Breast epithelium (tissue), 4 donors: ENCODE measurements at places on chromosomes 11 and 22. TPM values are rescaled to one million over a fixed set of nuclear protein-coding genes. Genes with fewer than 3 reads are reported as not detected.
A peak's percentile ranks its signal among the peaks of the same experiment; 100 is the strongest.

GRCh38 chr11:65502555-65503367 lies 3.9 kb downstream of the MALAT1 start:
- H3K27me3 ChIP-seq: no peaks in the 10 kb centered on the region
- peak overlapping the region; percentile 95 for H3K27ac ChIP-seq
- H3K36me3 ChIP-seq: no peaks in the 10 kb centered on the region
- H3K4me3 ChIP-seq: peak overlapping the region; percentile 91
- peak; percentile 42 for DNase-seq

DNA sequence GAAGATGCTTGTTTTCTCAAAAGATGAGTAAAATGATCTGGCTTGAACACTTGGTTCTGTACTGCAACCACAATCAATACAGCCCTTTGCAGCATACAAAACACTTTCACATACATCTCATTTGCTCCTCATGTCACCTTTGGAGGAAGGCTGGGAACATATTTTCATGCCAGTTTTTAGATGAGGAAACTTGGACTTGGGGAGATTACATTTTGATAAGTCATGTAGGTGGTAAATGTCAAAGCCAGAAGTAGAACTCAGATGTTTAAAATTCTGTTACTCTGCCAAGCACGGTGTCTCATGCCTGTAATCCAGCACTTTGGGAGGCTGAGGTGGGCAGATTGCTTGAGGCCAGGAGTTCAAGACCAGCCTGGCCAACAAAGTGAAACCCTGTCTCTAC lies 121.8 kb downstream of the MICAL2 start:
- DNase-seq: no peak
- H3K4me1 ChIP-seq: no peaks in the 10 kb centered on the region
- H3K27me3 ChIP-seq: no peaks in the 10 kb centered on the region
- H3K4me3 ChIP-seq: no peak overlapping the region
- H3K36me3 ChIP-seq: no peaks in the 10 kb centered on the region

- H3K27ac ChIP-seq: no peak overlapping the region
- DNase-seq: no peak
- H3K4me1 ChIP-seq: no peaks in the 10 kb centered on the region
Measured at GRCh38 chr22:23250056-23250784, 69.9 kb downstream of the BCR start.

DNA sequence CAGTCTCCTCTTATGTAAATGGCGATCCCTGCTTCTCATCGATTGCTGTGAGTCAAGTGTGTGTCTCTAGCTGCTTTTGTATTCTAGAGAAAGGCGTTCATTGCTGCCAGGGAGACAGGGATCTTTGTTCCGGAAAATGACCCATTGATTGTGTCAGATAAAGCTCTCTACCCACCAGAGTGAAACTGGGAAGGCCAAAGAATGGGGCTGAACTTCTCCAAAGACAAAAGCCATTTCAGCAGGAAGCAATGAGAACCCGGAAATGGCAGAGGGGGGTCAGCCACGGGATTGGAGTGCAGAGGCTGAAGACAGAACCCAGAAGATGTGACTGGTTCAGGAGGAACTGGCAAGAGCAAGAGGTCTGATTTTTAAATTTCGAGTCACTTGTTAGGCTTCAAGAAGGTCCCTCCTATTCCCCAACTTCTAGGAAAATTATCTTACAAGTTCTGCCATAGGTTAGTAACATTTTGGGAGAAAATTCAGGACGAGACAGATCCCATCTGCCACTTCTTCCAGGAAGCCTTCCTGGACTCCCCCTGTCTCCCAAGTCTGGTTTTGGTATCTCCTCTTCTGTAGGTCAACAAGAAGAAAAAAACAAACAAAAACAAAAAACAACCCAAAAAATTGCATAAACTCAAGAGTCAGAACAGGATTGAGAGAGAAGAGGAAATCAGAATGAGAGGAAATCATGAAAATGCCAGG lies 110.6 kb downstream of the NECTIN1 start:
- H3K27me3 ChIP-seq: no peaks in the 10 kb centered on the region
- no peak for DNase-seq
- H3K27ac ChIP-seq: no peak overlapping the region
- no peak overlapping the region for H3K4me3 ChIP-seq
- no peaks in the 10 kb centered on the region for H3K4me1 ChIP-seq
- no peaks in the 10 kb centered on the region for H3K36me3 ChIP-seq

DNA sequence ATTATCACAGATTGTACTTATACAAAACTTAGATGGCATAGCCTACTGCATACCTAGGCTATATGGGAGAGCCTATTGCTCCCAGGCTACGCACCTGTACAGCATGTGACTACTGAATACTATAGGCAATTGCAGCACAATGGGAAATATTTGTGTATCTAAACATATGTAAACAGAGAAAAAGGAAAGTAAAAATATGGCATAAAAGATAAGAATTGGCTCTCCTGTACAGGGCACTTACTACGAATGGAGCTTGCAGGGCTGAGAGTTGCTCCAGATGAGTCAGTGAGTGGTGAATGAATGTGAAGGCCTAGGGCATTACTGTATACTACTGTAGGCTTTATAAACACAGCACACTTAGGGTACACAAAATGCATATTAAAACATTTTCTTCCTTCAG lies 13.2 kb downstream of the APOL6 start:
- DNase-seq: no peak
- H3K27ac ChIP-seq: no peak overlapping the region
- H3K4me3 ChIP-seq: no peak overlapping the region
- no peaks in the 10 kb centered on the region for H3K4me1 ChIP-seq
- H3K27me3 ChIP-seq: no peaks in the 10 kb centered on the region
- peaks cover 1% of the 10 kb centered on the region for H3K36me3 ChIP-seq

GRCh38 chr11:17384002-17384511 lies 4.4 kb downstream of the KCNJ11 start:
- H3K36me3 ChIP-seq: no peaks in the 10 kb centered on the region
- no peak for DNase-seq
- no peak overlapping the region for H3K4me3 ChIP-seq
- H3K27me3 ChIP-seq: no peaks in the 10 kb centered on the region
- H3K27ac ChIP-seq: no peak overlapping the region

GRCh38 chr11:17600316-17601255 lies 53.5 kb downstream of the OTOG start:
- no peak overlapping the region for H3K27ac ChIP-seq
- H3K36me3 ChIP-seq: no peaks in the 10 kb centered on the region
- H3K4me3 ChIP-seq: no peak overlapping the region
- H3K27me3 ChIP-seq: no peaks in the 10 kb centered on the region
- DNase-seq: peak; percentile 12

DNA sequence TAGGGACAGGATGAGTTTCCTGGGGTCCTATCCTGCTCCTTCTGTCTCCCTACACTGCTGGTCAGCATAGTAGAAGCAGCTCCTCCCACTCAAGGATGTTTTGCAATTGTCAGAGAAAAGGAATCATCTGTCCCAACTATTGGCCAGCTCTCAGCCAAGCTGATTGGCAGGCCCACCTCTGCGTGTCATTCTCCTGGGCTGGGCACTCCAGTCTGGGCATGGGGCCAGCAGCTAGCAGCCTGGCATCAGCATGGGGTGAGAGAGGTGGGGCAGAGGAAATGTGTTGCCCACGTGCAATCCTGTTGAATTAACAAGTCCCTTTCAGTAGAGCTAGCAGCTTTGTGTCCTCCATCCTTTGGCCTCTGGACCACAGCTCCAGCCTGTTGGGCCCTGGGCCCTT lies 14.1 kb downstream of the ANKK1 start:
- no peaks in the 10 kb centered on the region for H3K4me1 ChIP-seq
- no peaks in the 10 kb centered on the region for H3K27me3 ChIP-seq
- H3K4me3 ChIP-seq: no peak overlapping the region
- H3K36me3 ChIP-seq: no peaks in the 10 kb centered on the region
- H3K27ac ChIP-seq: peak overlapping the region; percentile 44
- peak; percentile 94 for DNase-seq

GRCh38 chr22:41401781-41402648 lies 20.3 kb downstream of the TEF start:
- peak overlapping the region; percentile 7 for H3K27ac ChIP-seq
- no peaks in the 10 kb centered on the region for H3K27me3 ChIP-seq
- H3K36me3 ChIP-seq: peaks cover under 1% of the 10 kb centered on the region
- DNase-seq: no peak
- no peak overlapping the region for H3K4me3 ChIP-seq

DNA sequence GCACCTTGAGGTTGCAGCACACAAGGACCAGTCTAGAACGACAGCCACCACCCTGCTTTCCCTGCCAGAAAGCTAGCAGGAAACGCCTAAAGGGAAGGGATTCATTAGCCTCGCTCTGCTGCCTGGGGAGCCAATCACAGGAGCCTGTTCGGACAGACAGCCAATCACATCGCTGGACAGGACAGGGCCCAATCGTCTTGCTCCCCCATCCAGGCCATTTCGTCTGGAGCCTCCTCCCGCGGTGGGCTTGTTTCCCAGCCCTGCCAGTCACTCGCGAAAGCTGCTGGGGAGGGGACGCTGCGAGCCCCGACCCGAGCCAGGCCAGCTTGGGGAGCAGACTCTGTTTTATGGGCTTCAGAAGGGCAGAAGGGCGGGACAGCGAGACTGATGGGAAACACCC lies 79.8 kb upstream of the NCAM1 start:
- H3K27ac ChIP-seq: peak overlapping the region; percentile 29
- no peaks in the 10 kb centered on the region for H3K4me1 ChIP-seq

GRCh38 chr11:76251226-76251575 lies 44.9 kb upstream of the WNT11 start:
- no peak for DNase-seq
- no peaks in the 10 kb centered on the region for H3K27me3 ChIP-seq
- H3K4me1 ChIP-seq: no peaks in the 10 kb centered on the region
- H3K36me3 ChIP-seq: no peaks in the 10 kb centered on the region
- no peak overlapping the region for H3K27ac ChIP-seq
- no peak overlapping the region for H3K4me3 ChIP-seq

GRCh38 chr11:79078456-79078855 lies 362.4 kb downstream of the TENM4 start:
- no peak overlapping the region for H3K27ac ChIP-seq
- H3K27me3 ChIP-seq: no peaks in the 10 kb centered on the region
- no peaks in the 10 kb centered on the region for H3K36me3 ChIP-seq

DNA sequence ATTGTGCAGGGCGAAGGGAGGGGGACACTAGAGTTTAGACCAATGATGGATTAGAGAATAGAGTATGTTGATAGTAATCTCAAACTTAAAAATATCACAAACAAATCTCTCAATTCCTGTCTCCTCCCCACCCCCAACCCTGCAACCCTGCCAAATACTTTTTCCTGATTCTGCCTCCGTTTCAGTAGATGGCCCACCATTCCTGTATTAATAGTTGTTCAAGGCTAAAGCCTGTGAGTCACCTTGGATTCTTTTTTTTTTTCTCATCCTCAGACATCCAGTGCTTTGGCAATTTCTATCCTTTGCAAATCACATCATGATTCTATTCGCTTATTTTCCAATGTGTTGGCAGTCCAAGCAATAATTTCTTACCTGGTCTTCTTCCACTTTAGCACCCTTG lies 207.9 kb downstream of the DYNC2H1 start:
- H3K36me3 ChIP-seq: peaks cover 5% of the 10 kb centered on the region
- DNase-seq: no peak
- no peak overlapping the region for H3K4me3 ChIP-seq

DNA sequence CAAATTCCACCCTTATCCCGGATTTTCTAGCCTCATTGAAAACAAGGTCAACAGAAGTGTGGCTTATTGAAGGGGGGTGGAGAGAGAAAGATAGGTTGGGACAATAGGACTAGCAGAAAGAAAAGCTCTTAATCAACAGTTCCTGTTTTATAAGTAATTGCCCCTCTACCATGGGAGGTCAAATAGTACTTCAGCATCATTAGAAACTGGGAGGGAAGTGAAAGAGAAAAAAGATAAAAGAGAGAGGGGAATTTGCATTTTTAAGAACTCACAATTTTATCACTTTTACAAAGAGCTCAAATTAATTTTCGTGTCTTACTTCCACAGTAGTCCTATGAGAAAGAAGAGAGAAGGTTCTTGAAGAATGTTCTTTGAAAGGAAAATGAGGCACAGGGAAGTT lies 89.2 kb downstream of the AMOTL1 start:
- no peak overlapping the region for H3K4me3 ChIP-seq
- no peaks in the 10 kb centered on the region for H3K36me3 ChIP-seq
- no peaks in the 10 kb centered on the region for H3K4me1 ChIP-seq

- no peaks in the 10 kb centered on the region for H3K36me3 ChIP-seq
- no peaks in the 10 kb centered on the region for H3K27me3 ChIP-seq
- DNase-seq: no peak
Measured at GRCh38 chr11:29612423-29612822, 404.4 kb downstream of the KCNA4 start.

DNA sequence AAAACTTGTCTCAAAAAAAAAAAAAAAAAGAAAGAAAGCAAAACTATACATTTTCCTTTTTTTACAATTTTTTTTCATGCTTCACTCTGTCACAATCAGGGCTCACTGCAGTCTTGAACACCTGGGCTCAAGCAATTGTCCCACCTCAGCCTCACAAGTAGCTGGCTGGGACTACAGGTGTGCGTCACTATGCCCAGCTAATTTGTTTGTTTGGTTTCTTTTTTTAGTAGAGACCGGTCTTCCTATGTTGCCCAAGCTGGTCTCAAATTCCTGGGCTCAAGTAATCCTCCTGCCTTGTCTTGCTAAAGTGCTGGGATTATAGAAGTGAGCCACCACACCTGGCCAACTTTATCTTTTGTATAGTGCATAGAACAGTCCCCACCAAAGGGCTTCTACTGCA lies 15.0 kb upstream of the CXCR5 start:
- H3K36me3 ChIP-seq: no peaks in the 10 kb centered on the region
- no peak overlapping the region for H3K4me3 ChIP-seq

DNA sequence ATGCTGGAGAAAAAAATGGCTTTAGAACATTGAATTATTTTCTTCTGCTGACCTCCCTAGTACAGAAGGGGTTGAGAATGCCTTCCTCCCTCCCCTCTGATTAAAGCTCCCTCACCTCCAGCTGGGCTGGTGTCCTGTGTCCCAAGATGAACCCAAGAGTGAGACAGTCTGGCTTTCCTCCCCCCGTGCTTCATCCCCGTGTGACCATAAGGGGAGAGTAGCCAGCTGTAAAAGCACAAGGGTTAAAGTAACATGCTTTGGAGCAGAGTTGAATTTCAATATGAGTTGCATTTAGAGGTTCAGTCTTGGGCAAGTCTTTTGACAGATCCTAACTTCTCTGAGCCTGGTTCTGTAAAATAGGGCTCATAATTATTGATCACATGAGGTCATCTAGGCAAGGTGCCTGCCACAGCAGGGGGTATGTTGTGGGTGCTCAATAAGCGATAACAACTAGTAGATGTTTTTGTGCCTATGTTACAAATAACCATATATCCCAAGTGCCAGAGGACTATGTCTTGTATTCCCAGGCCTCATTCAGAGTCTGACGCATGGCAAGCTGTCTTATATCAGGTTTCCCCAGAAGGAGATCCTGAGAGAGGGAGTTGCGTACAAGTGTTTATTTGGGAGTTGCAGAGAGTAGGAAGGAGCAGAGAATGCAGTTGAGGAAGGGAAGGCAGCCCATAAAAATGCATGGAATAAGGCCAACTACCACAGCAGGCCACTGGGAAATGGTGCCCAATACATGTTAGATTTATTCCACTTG lies 4.1 kb downstream of the PRG2 start:
- DNase-seq: no peak
- no peak overlapping the region for H3K4me3 ChIP-seq
- H3K4me1 ChIP-seq: no peaks in the 10 kb centered on the region
- H3K27ac ChIP-seq: no peak overlapping the region

Gene PKDREJ
- total RNA-seq: not detected

Gene A4GALT
- total RNA-seq: 6.6 TPM

Gene SCGB2A2
- 1.4 TPM for total RNA-seq

Gene NPAS4
- total RNA-seq: not detected

Gene MS4A12
- total RNA-seq: 3.9 TPM

Gene MS4A7
- 105 TPM for total RNA-seq

Gene CARNS1
- total RNA-seq: 0.16 TPM
